Karpas-422 (cell line): ENCODE measurements at places on chromosomes 16 and 17.
A peak's percentile ranks its signal among the peaks of the same experiment; 100 is the strongest.

- DNase-seq: no peak
Observed at GRCh38 chr16:51111759-51112158, 39.3 kb downstream of the SALL1 start.

GRCh38 chr16:65318138-65318537, 196.3 kb upstream of the CDH11 start:
- DNase-seq: no peak

- no peak for DNase-seq
Observed at GRCh38 chr16:80023865-80024264, 423.3 kb upstream of the MAF start.

GRCh38 chr17:43784628-43785101, 4.4 kb downstream of the CFAP97D1 start:
- no peak for DNase-seq

DNA sequence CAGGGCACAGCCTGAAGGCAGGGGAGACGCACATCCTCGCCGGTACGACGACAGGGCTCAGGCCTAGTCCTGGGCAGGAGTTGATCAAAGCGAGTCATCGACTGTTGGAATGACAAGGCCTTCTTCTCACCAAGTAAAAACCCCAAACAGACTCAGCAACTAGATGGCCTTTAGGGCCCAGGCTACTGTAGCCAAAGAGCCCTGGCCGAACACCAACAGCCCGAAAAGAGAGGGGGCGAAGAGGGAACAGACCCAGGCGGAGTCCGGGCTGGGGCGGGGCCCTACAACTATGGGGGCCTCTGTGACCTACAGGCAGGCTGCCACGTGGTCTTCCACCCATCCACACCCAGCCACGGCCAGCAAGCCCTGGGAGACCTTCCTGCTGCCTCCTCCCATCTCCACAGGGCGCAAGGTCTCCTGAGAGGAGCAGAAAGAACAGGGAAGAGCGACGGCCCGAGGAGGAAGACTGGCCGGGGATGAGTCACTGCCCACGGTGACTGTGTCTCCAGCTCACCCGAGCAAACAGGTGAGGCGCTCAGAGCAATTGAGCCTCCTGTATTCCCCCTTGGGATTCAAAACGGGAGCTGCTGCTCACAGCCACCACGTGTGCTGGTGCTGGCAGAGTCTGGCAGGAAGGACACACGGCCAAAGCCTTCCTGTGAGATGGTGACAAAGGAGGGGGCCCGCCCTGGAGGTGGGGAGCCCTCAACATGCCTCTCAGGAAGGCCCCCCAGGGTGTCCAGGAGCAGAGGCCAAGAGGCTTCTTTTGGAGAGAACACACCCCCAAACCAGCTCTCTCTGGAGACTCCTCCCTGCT, 17.7 kb downstream of the SLC16A3 start:
- no peak for DNase-seq

- DNase-seq: no peak
Observed at GRCh38 chr16:78815713-78816112, 716.3 kb downstream of the WWOX start.

- no peak for DNase-seq
Observed at GRCh38 chr16:14028202-14028601, 42.9 kb upstream of the MRTFB start.

- no peak for DNase-seq
Observed at GRCh38 chr16:78353640-78354275, 254.3 kb downstream of the WWOX start.

DNA sequence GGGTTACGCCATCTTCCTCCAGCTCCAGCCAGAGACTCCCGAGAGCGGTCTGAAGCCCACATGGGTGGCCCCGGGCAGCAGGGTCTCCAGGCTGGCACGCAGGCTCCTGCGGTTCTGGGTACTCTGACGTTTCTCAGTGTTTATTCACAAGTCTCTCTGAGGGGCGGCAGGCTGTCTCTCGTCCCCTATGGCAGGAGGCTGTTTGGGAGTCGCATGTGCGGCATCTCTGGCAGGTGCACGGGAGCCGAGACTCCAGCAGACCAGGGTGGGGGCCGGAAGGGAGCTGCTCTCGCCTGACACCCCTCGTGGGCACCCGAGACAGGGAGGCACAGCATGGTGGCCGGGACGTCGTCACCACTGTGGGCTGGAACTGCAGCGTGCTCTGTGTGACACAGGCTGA, 48.1 kb downstream of the ZNF778 start:
- DNase-seq: no peak

GRCh38 chr17:49787884-49788477, 500 bp upstream of the KAT7 start:
- DNase-seq: no peak

GRCh38 chr16:26665166-26665939, 401.4 kb upstream of the C16orf82 start:
- peak; percentile 63 for DNase-seq

DNA sequence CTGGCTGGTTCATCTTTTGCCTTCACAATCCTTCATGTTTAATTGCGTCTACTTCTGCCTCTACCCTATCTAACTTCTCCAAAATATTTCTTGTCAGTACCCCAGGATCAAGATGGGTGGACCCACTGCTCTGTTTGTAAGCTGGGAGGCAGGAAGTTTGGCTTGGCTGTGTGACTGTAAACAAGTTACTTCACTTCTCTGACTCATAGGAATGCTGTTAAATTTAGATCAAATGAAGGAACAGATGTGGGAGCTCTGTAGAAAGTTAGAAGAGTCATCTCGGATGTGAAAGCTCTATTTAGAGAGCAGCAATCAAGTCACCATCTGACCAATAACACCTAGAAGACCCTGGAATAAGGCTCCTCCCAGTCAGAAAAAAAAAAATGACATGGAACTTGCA, 55.2 kb upstream of the MRTFB start:
- no peak for DNase-seq

GRCh38 chr16:73000907-73001521, 46.9 kb downstream of the ZFHX3 start:
- no peak for DNase-seq

DNA sequence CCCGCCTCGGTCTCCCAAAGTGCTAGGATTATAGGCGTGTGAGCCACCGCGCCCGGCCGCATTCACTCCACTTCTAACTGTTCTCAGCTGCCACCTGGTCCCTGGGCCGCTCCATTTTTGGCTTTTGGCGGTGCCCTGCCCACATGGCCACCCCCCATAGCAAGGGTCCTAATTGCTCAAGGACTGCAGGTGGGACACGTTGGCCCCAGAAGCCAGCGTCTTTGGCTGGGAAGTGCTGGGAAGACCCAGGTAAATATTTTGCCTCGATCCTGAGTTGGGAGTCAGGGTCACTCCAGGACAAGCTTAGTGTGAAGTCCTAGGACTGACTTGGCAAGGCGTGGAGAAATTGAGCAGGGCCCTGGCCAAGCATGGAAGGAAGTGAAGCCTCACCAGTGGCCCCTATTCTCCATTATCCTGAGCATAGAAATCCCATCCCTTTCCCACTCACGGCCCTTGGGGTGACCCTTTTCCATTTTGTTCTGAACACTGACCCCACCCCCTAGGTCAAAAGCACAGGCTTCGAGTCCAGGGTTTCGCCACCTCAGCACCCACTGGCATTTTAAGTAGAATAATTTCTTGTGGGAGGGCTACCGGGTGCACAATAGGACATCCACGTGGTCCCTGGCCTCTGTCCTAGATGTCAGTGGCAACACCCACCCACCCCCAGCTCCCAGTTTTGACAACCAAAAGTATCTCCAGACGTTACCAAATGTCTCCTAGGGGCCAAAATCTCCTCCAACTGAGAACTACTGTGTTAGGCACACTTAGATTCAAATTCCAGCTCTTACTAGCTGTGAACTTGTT, 5.9 kb upstream of the WDR81 start:
- DNase-seq: no peak

- DNase-seq: no peak
Observed at GRCh38 chr16:66088681-66089080, 277.8 kb upstream of the CDH5 start.

DNA sequence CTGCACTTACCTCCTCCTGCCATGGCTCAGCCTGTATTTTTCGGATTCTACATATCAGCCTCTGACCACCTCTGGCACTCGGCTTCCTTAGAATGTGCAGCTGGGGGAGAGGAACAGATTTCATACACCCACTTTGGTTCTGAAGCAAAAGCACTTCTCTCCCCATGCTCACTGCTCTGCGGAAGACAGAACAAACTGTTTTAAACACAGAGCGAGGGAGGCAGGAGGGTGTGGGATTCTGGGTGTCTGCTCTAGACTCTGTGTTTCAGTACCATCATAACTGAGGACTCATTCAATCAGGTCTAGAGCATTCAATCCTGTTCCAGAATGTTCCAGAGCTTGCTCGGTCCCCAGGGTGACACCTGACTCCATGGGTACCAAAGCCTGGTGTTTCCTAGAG, 239.1 kb downstream of the GRIN2A start:
- no peak for DNase-seq

DNA sequence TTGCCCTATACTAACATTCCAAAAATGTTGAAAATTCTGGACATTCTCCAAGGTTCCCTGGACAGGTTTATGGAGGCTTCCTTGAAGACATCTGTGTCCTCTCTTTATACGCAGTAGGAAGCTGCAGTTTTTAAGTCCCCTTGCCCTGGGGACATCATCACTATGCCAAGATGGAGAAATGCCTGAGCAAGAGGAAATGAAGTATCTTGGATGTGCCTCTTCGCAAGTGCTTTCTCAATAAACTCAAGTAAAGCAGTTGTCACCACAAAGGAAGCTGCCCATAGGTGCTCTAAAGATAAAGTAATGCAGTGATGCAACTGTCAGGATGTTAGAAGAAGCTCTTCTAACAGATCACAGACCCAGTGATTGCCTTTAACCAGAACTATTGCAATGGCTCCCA, 71.0 kb downstream of the CDYL2 start:
- DNase-seq: peak; percentile 15

DNA sequence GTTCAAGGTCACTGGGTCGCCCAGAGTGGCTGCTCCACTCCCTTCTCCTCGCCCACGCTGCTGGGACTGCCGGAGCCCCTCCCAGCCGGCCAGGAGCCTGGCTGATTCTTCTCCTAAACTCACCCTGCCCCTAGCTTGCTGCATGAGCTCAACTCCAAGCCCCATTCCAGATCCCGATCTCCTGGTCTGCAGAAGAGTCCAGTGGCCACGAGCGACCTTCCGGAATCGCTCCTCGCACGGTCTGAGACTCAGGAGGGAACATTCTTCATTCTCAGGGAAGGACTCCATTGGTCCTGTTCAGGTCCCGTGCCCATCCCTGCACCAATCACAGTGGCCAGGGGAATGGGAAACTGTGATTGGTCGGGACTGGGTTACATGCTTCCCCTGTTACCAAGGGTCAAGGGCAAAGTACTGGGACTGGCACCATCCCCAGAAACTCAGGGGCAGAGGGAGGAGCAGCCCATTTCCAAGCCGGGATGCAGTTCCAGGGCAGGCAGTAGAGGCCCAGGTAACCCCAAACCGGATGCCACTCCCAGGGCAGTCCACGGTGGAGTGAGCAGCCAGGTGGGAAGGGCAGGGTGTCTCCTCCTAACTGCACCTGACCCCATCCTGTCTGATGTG, 24.5 kb upstream of the CIBAR2 start:
- peak; percentile 57 for DNase-seq

- DNase-seq: peak; percentile 86
Observed at GRCh38 chr17:29124135-29124924, 55.9 kb downstream of the MYO18A start.
